ENCODE measurements at places on chromosomes 5 and 9. TPM values are rescaled to one million over a fixed set of nuclear protein-coding genes. Genes with fewer than 3 reads are reported as not detected.

GHR gene
- 3.0 TPM for polyA plus RNA-seq

LRRC19 gene
- 17.1 TPM for polyA plus RNA-seq

- no peak for DNase-seq
Observed at GRCh38 chr5:77709993-77710685, 66.0 kb downstream of the TBCA start.

DNA sequence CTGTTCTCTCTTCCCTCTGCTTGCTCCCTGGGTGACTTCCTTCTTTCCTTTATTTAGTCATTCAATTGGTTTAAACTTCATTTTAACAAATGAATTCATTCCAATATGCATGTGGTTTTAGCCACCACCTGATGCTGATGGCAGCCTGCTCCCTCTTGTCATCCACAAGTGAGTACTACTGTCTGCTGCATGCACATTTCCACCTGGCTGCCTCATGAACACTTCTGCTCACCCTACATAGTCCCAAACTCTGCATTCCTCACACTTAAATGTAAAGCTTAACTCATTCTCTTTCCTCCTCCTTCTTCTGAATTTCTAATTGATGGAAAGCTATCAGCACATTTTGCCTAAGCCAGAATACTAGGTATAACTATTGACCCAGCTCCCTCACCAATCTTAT lies 184.7 kb upstream of the ZNF462 start:
- DNase-seq: no peak

GRCh38 chr5:50874306-50875001 lies 208.0 kb downstream of the PARP8 start:
- no peak for DNase-seq

DNA sequence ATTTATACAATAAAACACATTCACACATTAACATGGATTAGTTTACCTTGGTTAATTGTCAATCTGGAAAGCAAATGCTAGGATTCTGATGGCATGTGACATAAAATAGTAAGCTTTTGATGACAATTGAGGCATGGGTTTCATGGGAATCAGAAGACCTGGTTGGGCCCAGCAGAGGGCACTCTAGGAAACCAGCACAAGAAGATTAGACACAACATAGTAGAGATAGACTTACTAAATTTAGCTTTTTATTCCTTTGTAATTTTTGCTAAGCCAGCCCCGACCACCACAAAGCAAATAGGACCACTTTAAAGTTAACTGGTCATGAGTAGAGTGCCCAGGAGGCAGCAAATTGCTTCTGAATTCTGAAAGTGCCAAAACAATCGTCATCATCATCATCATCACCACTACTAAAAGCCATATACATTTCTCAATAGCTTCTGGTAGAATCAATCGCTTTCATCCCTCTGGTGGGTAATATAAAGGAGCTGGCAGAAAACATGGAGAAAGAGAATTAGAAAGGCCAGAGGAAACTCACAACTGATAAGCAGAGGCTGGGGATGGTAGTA lies 163.2 kb downstream of the ARRDC3 start:
- DNase-seq: no peak

DNA sequence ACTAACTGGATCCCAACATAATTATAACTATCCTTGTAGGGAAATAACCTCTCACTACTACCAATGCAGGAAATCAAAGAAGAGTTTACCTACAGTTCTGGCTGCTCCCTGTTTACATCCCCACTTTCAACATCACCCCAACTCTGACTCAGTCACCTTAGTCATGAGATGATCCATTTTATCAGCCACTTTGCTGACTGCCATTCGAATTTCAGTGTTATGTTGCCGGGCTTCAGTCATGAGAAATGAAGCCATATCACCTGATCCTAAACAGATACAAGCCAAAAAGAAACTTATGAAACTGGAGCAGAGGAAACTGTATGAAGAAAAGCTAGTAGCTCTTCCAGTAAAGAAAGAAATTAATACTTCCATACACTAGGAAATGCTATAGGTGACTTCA lies 33.7 kb downstream of the SLC31A2 start:
- DNase-seq: no peak

DNA sequence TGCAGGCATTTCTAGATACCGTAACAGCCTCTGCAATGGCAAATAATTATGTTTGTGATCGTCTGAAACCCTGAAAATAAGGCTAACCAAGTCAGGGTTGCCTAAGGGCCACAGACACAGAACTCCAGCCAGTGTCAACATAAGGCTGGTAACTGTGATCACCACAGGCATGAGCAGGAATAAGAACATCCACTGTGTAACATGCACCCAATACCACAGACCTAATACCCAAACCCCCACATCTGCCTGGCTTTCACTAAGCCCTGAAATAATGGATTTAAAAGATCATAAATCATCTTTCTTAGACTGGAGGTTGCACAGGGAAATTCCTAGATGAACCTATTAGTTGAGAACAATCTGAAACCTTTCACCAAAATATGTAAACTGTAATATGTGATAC lies 394.5 kb downstream of the NFIB start:
- no peak for DNase-seq

GRCh38 chr9:18969128-18969527 lies 63.9 kb downstream of the SAXO1 start:
- no peak for DNase-seq

DNA sequence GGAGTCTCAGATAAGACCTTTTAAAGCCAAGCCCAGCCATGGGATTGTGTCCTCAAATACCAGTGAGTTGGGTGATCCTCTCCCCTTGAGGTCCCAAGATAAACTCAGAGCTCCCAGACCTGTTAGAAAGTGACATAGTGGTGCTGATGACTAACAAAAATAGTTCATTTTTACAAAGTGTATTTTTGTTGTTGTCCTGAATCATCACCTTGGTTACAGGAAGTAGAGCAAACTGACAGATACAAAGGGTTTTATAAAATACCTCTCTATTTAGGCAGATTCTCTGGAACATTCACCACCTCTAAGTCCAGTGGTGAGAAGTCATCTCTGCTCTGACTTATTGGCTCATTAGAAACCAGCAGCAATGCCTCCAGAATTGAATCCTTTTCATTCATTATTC lies 259.3 kb downstream of the CEMIP2 start:
- DNase-seq: no peak

- DNase-seq: no peak
Observed at GRCh38 chr9:128603697-128604096, 51.3 kb downstream of the SPTAN1 start.

GRCh38 chr5:55151923-55152842 lies 7.8 kb upstream of the GPX8 start:
- DNase-seq: no peak

All from sigmoid colon (tissue), 7 donors.